Myocyte (in vitro differentiated cells): ENCODE measurements at places on chromosomes 3 and 15. TPM values are rescaled to one million over a fixed set of nuclear protein-coding genes. Genes with fewer than 3 reads are reported as not detected.
A peak's percentile ranks its signal among the peaks of the same experiment; 100 is the strongest.

Gene RRP9
- total RNA-seq: 22.1 and 22.3 TPM in 2 replicates

- no peak for DNase-seq
Measured at GRCh38 chr3:121677141-121677540, 16.4 kb upstream of the HCLS1 start.

DNA sequence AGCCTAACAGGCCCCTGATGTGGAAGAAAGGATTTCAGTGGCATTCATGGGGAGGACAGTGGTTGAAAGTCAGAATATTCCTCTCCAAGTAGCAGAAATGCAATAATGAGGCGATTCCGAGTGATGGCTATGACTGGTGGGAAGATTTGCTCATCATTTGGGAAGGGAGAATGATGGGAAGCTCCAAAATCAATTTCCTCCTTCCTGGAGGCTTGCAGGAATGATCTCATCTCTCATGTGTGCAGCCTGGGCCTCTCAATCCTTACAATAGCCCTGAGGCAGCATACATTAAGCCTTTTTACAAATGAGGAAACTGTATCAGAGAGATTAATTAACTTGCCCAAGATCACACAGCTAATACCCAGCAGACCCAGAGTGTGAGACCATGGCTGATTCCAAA is 58.7 kb downstream of the BOC start:
- DNase-seq: no peak

DNA sequence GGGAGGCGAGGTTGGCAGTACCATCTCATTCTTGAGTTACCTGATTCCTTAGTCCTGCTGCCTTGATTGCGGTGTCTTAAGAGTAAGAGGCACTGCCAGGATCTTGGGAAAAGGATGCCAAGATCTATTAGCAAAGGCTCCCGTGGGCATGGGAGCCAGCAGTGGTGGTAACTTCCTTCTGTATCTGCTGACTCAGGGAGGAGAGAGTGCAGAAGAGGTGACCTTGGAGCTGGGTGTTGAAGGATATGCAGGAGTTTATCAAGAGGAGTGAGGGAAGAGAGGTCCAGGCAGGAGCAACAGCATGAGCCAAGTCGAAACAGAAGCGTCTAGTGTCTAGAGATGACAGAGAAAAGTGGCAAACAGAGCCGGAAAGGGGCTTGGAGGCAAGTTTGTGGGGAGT is 4.5 kb downstream of the MESP2 start:
- DNase-seq: no peak

- DNase-seq: peak; percentile 16
Measured at GRCh38 chr3:39065197-39065596, 13.4 kb downstream of the WDR48 start.

Gene ACKR2
- 0.11 TPM in 1 of 2 replicates, not detected in the other for total RNA-seq

Gene PLAAT1
- not detected in 2 replicates for total RNA-seq

GRCh38 chr3:196198771-196199753 is 12.1 kb downstream of the ZDHHC19 start:
- DNase-seq: no peak

Gene PCCB
- total RNA-seq: 104 and 110 TPM in 2 replicates

DNA sequence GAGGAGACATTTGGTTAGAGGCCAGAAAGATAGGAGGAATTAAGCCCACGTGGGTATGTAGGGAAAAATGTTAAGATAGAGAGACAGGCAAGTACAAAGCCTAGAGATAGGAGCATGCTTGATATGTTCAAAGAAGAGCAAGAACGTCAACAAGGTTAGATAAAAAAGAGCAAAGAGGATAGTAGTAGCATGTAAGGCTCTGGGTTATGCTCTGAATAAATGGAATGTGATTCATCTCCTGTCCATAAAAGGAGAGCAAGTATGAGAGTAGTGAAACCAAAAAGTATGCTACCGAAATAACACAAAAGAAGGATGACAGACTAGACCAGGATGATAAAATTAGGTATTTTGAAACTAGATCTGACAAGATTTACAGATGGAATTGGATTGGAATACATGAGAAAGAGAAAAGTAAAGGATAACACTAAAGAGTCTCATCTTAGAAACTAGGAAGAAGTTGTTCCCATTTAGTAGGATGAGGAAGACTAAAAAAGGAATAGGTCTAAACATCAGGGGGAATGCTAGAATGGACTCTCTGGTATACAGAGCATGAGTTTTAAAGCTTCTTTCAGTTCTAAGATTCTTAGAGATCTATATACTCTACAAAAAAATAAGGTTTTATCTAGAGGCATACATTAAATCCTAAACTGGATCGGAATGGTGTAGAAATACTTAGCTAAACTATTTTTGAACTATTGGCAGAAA is 59.1 kb downstream of the TRPM7 start:
- peak; percentile 33 for DNase-seq

- no peak for DNase-seq
Measured at GRCh38 chr3:159953325-159954085, 35.1 kb upstream of the IL12A start.

- peak; percentile 61 for DNase-seq
Measured at GRCh38 chr3:150083655-150084042, 113.0 kb upstream of the PFN2 start.

DNA sequence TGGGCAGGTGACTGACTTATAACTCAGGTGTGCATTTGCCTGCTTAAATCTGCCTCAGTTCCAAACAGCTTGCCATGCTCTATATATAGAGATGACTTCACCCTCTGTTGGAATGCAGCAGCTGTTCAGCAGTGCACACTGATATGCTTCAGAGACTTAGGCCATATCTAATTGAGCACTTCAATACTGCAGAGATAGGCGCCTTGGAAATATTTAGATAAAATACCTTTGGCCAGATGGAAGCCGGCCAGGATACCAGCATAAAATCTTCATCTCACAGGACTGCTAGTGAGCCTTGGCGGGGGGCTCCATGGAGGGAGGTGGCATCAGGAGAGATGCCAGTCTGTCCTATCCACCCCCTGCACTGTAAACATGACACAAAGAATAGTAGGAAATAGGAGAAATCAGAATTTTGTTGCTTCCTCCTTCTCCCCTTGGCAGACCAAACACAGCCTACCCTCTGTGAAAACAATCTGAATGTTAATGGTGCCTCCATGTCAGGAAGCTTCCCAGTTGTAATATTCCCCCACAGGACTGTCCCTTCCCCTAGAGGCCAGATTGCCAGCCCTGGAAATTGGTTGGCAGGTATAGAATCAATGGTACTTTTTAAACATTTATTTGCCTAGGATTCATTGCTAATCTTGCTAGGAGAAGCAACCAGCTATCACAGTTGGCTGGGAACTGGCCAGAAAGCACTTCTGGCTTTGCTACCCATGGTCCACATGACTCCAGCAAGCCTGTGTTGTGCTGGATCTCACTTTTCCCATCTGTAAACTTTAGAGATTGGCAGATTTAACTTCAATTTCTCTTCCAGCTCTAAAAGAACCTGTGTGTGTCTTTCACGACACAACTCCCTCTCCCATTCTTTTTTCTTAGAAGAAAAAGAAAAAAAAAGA is 215.5 kb upstream of the KCNMB2 start:
- DNase-seq: peak; percentile 90

Gene GRK7
- 0.05 and 0.08 TPM in 2 replicates for total RNA-seq

GRCh38 chr3:8516047-8516661 is 14.5 kb downstream of the LMCD1 start:
- peak; percentile 58 for DNase-seq

Gene DISP2
- total RNA-seq: 1.6 and 3.5 TPM in 2 replicates

Gene LEKR1
- 0.68 and 1.3 TPM in 2 replicates for total RNA-seq

Gene ADPRH
- 20.1 and 25.6 TPM in 2 replicates for total RNA-seq

Gene CPN2
- not detected in 2 replicates for total RNA-seq

GRCh38 chr3:71579935-71580406 is 3.6 kb downstream of the FOXP1 start:
- DNase-seq: no peak

- DNase-seq: peak; percentile 78
Measured at GRCh38 chr3:42067326-42067725, 23.8 kb upstream of the TRAK1 start.

DNA sequence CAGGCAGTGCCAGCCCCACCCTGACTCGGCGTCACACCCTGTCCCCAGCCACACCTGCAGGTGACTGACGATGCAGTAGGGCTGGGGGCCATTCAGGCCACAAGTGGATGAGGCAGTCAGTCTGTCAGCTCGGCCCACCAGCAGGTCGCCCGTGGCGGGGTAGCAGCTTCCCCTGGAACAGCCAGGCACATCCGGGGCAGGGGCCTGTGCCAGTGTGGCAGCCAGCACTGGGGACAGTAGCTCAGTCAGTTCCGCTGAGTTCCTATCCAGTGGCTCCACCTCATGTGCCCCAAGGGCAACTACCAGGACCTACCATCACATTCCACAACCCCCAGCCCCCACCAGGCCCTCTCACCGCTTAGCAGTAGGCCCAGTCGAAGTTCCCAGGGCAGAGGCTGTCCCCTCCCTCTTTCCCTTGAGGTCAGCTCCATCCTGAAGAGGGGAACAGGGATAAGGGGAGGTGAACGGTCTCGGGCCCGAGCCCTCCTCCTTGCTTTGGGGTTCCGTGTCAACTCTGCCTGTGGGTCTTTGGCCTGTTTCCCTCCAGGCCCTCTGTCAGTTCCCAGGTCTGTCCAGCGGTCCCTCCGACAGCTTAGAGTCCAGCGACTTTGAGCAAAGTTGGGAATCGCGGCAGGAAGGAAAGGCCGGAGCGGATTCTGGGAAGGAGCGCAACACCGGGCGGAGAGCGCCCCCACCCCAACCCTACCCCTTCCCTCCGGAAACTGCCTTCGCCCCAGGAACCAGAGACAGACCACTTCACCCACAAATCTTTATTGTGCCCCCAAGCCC is at the start of gene LAMB2:
Gene LAMB2, minus strand, starts transcription at position 614 of the 789 bp plus-strand sequence. Its CDS starts 183 bp downstream, at position 431.
- peak; percentile 89 for DNase-seq

GRCh38 chr15:101675796-101676582 is 23.8 kb upstream of the TM2D3 start:
- peak; percentile 10 for DNase-seq

DNA sequence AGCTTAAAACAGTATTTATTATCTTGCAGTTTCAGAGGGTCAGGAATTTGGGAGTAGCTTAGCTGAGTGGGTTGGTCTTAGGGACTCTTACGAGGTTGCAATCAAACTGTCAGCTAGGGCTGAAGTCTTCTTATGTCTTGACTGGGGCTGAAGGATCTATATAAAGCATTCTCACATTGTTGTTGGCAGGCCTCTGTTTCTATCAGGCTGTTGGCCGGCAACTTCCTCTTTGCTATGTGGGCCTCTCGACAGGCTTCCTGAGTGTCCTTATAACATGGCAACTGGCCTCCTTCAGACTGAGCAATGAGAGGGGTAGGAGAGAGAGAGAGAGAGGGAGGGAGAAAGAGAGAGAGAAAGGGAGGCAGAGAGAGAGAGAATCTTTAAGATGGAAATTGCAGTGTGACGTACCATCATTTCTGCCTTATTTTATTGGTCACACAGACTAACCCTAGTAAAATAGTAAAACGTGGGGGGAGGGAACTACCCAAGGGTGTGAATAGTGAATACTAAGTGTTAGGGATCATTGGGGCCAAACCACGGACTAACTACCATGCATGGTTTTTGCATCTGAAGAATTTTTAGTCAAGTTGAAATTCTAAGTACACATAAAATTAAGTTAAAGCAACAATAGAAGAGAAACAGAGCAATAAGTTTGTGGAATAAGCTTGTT is 16.1 kb downstream of the FGF7 start:
- no peak for DNase-seq

DNA sequence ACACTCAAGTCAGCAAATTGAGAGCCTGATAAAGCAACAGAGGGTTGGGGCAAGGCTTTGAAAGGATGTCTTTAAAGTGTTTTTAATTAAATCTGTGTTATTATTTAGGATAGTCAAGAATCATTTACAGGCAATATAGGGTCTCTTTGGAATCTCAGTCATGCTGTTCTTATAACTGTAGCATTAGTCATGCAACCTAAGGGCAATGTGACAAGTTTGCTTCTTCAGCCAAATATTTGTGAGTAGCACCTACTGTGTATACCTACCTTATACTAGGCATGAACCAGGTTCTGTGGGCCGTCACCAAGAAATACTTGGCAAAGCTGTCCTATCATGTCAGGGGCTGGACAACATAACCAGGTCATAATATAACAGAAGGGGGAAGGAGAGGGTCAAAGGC is 184.6 kb upstream of the TRIM42 start:
- DNase-seq: no peak

Gene GHSR
- total RNA-seq: not detected in 2 replicates

- DNase-seq: no peak
Measured at GRCh38 chr3:30384546-30385072, 221.8 kb upstream of the TGFBR2 start.

DNA sequence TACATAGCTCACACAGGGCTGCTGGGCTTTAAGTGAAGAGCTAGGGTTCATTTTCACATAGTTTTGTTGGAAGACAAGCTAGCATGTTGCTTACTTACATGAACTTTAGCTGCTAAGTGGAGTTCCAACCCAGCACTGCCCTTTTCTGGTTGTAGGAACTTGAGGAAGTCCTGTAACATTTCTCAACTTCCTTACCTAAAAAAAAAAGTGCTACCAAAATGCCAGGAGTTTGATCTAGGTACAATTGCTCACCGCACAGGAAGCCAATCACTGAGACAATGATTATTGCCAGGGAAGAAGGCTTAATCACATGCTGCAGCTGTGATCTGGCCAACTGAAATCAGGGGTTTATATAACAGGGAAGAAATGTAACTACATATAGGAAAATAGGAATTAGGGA is 52.8 kb downstream of the IL12A start:
- no peak for DNase-seq

DNA sequence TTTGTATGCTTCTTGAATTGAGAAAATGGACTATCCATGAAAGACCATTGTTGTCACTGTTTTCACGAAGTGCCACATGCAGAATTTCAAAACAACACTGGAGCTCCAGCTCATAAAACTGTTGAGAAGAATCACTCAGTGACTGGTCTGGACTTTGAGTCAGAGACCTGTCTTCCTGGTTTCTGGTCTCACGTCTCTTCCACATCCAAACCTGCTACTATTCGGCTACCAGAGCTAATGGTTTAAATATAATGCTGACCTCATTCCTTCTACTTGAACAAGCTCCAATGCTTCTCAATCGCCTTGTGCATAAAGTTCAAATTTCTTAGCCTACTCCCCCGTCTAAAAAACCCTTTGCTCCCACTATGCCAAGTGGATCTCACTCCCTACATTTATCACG is 227.9 kb upstream of the NR2F2 start:
- DNase-seq: peak; percentile 41

Gene SAXO2
- 0.29 and 3.6 TPM in 2 replicates for total RNA-seq

DNA sequence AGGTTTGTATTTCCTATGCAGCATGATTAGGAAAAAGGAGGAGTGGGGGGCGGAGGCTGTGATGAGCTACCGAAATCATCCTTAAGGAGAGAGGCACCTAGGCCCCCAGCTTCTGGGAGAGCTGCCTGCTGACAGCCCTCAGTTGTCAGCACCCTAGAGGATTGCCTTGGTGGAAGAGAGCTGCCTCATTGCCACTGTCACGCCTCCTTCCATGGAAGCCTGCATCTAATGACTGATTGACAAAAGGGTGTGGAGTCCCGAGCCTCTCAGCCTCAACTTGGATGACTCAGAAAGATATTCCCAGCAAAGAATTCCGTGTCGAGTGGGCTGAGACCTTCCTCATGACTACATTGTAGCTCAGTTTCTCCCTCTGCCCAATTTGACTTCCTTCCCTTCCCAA is 320.4 kb upstream of the PROK2 start:
- peak; percentile 53 for DNase-seq

GRCh38 chr3:170171563-170171962 is 10.0 kb downstream of the PHC3 start:
- no peak for DNase-seq
